Gastrocnemius medialis (tissue), 4 donors: ENCODE measurements at places on chromosomes 3 and 15.

GRCh38 chr3:107699682-107700081 lies 176.9 kb downstream of the BBX start:
- DNase-seq = no peak

GRCh38 chr3:172847292-172847691 lies 96.8 kb downstream of the ECT2 start:
- DNase-seq = no peak

- DNase-seq = no peak
These were observed 30.9 kb downstream of the TFG start for GRCh38 chr3:100740207-100740606.

GRCh38 chr15:40600956-40601355 lies 6.9 kb downstream of the KNL1 start:
- DNase-seq = no peak

- no peak for DNase-seq
These were observed 897.3 kb downstream of the ROBO1 start for GRCh38 chr3:78870484-78870883.

- no peak for DNase-seq
These were observed 6.1 kb downstream of the ZBTB47 start for GRCh38 chr3:42659451-42660130.

DNA sequence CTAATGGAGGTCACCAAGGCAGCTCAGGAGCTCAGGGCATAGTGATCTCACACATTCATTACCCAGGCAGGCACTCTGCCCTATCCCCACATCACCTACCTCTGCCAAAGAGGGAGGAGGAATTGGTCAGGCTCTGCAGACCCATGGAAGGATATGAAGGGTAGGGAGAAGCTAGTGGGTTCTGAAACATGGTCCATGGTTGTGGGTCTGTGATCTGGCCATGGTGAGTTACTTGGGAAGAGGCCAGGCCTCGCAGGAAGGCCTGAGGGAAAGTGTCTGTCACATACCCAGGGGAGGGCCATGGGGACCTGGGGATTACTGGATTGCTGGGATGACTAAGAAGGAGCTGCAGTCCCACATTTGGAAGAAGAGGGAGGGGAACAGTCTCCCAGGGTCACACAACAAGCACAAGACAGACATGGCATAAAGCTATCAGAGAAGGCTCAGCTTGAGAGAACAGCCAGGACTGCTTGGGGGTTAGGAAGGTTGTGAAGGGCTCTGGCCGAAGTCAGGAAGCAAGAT lies 1.4 kb upstream of the PRSS50 start:
- DNase-seq = no peak

GRCh38 chr3:165526367-165526766 lies 310.9 kb downstream of the BCHE start:
- DNase-seq = no peak

DNA sequence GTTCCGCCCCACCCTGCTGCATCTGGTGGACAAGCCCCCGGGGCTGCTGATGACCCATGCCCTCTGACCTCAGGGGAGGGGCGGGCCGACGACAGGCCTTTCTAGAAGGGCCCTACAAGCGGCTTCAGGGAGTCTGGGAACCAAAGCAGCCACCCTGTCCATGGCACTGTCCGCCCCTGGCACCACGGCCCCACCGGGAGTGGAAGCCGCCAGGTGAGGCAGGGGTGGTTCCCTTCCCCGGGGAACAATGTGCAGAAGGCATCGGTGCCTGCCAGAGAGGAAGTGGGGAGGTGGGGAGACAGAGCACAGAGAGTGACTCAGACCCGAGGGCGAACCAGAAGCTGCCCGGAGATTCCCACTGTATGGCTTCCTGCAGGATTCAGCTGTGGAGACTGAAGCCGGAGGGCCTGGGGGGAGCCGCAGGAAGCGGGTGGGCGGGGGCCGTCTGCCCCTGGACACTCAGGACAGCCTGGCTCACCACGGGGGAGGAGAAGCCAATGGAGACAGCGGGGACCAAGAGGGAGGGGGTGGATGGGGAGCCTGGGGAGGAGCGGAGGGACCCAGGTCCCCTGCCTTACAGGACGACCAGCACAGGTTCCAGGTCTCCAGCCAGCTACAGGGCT lies 134.0 kb downstream of the TPRA1 start:
- DNase-seq = no peak

DNA sequence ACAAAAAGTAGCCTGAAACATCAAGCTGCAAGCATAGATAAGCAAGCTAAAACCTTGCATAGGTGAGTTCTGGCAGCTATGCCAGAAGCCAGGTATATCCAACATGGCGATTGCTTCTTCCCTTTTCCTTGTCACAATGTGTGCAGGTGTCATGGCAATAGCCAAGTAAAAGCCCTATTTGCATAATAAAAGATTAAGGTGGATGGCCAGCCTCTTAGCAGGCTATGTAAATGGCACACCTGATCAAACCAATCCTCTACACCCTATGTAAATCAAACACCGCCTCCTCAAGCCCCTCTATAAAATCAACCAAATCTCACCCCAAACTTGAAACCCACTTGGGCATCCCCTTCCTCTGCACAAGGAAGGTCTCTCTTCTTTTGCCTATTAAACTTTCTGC lies 366.8 kb downstream of the VGLL3 start:
- no peak for DNase-seq

DNA sequence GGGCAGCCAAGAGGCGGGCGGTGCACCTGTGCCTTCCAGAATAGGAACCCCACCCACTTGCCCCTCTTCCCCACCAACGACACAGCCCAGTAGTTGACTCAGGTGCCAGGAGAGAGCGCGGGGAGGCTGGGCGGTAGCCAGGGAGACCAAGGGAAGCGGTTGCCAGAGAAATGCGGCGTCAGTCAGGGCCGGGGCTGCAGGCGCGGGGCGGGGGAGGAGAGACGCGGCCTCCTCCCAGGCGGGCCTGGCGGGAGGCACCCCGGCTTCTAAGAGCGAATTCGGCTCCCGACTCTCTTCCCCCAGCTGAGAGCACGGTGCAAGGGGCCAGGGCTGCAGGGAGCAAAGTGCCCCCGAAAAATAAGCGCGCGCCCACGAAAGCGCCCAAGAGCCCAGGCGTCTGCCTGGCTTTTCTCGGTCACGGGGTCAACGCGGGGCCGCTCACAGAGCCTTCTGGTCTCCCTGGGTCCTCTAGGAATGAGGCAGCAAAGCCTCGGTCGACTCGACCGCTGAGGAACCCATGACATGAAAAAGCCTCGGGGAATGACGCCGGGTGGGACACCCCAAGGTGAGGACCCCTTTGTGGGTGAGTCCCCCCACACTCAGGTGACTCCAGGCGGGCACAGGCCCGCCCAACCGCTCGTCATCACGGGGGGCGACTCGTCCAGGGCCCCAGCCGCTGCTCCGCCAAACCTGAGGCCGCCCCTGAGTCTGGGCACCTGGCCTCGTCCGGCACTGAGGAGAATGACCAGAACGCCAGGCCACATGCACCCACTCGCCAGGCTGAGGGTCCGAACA lies 716 bp downstream of the CPEB1 start:
- DNase-seq = no peak

GRCh38 chr3:142651711-142652110 lies 55.5 kb downstream of the PLS1 start:
- no peak for DNase-seq

GRCh38 chr15:67124111-67124510 lies 58.7 kb downstream of the SMAD3 start:
- DNase-seq = no peak

DNA sequence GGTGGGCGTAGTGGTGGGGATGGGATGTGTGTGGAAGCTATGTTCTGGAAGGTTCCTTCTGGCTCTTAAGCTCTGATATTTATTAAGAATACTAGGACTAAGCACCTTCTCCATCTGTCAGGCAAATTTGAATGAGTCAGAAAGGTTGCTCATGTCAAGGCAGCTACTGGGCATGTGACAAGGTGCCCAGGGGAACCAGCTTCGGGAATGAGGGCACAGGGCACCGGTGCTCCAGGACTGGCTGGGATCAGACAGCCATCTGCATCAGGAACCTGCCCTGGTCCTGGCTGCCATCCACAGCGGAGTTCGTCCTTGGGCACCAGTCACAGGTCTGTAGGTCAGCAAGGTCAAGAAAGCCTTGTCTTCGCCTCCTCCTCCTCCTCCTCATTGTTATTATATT lies 32.5 kb downstream of the CA12 start:
- DNase-seq = no peak

DNA sequence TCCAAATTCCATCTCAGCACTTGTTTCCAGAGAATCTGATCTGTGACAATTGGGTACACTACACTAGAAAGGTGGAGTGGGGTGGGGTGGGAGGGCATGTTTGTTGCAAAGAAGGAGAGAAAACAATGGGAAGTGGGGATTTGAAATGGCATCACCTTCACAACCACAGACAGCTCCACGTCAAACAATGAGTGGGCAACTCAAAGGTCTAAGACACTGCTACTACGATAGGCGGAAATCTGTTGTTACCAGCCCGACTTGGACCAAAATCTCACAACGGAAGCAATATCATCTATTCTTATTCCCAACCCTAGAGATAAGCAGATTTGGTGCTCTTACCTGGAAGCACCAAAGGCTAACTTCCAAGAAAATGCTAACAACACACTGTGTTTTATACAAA lies 3.3 kb downstream of the CYP19A1 start:
- no peak for DNase-seq

- DNase-seq = no peak
These were observed 10.6 kb downstream of the LRRC58 start for GRCh38 chr3:120338517-120338916.

- no peak for DNase-seq
These were observed 80.6 kb upstream of the CHD2 start for GRCh38 chr15:92819278-92820235.

DNA sequence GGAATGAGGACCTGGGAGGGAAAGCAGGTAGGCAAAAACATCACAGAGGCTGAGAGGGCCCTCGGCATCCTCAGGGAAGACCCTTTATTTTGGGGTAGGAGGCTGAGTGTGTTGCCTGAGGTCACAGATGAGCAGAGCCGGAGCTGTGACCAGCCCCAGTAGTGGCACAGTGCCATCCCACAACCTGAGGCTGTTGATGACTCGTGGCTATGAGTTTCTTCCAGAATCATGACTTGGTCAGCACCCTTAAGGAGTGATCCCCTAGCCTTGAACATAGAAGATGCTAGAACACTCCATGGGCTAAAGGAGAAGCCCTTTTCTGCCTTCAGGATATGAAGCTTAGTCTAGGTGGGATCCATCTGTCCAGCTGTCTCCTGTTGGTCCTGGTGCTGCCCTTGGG lies 19.5 kb upstream of the CXCR6 start:
- no peak for DNase-seq

GRCh38 chr3:88882121-88882520 lies 225.3 kb upstream of the EPHA3 start:
- no peak for DNase-seq

DNA sequence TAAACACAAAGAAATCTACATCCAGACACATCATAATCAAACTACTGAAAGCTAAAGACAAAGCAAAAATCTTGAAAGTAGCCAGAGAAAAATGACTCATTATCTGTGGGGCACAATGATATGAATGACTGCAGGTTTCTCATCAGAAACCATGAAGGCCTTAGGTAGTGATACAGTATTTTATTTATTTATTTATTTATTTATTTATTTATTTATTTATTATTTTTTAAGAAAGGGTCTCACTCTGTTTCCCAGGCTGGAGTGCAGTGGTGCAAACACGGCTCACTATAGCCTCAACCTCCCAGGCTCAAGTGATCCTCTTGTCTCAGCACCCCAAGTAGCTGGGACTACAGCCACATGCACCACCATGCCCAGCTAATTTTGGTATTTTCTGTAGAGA lies 15.2 kb downstream of the CCK start:
- DNase-seq = no peak

- no peak for DNase-seq
These were observed 38.8 kb upstream of the IQSEC1 start for GRCh38 chr3:13111873-13112520.
